ELR (cell line): ENCODE measurements at places on chromosomes 11 and 22.

- peak; percentile 53 for DNase-seq
Observed at GRCh38 chr11:117143390-117143789, 697 bp upstream of the PAFAH1B2 start.

DNA sequence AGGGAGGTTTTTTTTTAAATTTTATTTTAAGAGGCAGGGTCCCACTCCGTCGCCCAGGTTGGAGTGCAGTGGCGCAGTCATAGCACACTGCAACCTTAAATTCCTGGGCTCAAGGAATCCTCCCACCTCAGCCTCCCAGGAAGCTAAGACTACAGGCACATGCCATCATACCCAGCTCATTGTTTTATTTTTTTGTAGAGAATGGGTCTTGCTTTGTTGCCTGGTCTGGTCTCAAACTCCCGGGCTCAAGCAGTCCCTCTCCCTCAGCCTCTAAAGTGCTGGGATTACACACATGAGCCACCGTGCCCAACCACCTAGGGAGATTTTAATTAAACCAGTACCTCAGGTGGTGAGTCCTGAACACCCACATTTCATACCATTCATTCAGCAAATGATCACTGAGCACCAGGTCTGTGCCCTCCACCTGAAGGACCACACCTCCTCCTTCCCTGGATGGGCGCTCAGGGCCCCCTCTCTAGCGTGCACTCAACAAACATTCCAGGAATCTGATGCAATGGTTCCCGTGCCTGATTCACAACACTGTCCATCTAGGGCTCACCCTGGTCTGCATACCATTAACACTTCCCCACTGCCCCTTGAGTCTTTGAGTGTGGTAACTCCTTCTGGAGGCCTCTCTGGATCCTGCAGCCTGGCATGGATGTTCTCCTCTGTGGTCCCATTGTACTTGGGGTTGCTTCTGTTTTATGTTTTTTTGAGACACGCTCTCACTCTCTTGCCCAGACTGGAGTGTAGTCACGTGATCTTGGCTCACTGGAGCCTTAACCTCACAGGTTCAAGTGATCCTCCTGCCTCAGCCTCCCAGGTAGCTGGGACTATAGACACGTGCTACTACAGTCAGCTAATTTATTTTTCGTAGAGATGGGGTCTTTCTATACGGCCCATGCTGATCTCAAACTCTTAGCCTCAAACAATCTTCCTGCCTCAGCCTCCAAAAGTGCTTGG, 9.6 kb upstream of the MYH9 start:
- peak; percentile 90 for DNase-seq

GRCh38 chr11:16279524-16279923, 76.8 kb downstream of the SOX6 start:
- no peak for DNase-seq

GRCh38 chr11:106001304-106002012, 20.6 kb downstream of the MSANTD4 start:
- peak; percentile 6 for DNase-seq

- DNase-seq = no peak
Observed at GRCh38 chr11:44618561-44619425, 53.3 kb downstream of the CD82 start.
